ENCODE measurements at places on chromosomes 1 and 21. TPM values are rescaled to one million over a fixed set of nuclear protein-coding genes. Genes with fewer than 3 reads are reported as not detected.

GRCh38 chr1:11927866-11928592 is 1.8 kb upstream of the KIAA2013 start:
- H3K27ac ChIP-seq, result no peak overlapping the region
- peaks cover 10% of the 10 kb centered on the region for H3K4me1 ChIP-seq
- H3K27me3 ChIP-seq, result no peaks in the 10 kb centered on the region
- H3K4me3 ChIP-seq, result no peak overlapping the region

DNA sequence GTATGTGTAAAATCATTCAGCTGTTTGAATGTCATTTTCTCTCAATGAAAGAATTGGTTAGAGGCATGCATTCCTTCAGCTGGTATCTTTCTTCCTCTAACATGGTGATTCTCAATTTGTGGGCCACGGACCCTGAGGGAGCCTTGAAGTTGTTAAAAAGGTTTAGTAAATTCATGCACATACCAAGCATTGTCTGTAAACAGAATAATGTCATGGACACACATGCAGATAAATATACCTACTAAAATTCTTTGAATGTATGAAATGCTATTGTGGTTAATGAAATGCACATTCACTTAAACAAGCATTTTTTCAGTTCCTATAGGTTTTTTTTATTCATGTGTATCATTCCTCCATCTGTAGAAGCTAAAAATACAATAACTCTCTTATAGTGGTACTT is 65.4 kb downstream of the PBX1 start:
- DNase-seq, result no peak
- H3K4me1 ChIP-seq, result peaks cover 20% of the 10 kb centered on the region
- no peaks in the 10 kb centered on the region for H3K27me3 ChIP-seq
- no peak overlapping the region for H3K27ac ChIP-seq
- no peaks in the 10 kb centered on the region for H3K36me3 ChIP-seq

HFM1 gene
- 15.7 TPM for total RNA-seq

DNA sequence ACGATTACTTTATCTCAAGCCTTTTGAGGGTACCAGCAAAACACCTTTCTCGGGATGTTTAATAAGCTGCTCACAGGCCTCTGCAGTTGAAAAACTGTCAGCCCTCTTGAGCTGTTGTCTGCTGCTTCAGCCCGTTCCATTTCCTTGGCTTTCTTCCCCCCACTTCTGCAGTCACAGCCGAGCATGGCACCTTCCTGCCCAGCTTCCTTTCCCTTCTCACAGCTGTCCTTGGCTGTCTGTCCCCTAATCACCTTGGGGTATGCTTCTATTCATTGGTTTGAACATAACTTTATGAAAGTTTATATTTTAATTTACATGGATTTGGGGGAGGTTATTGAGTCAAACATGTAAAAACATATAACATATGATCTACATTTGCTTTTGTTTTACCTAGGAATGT is 6.9 kb upstream of the PROX1 start:
- no peak for DNase-seq
- H3K27ac ChIP-seq, result no peak overlapping the region
- peaks cover 13% of the 10 kb centered on the region for H3K4me1 ChIP-seq
- no peak overlapping the region for H3K4me3 ChIP-seq
- H3K36me3 ChIP-seq, result no peaks in the 10 kb centered on the region

ZNF593OS gene
- total RNA-seq, result not detected

GRCh38 chr1:228151180-228151925 is 1.6 kb downstream of the GJC2 start:
- DNase-seq, result peak; percentile 40
- H3K36me3 ChIP-seq, result no peaks in the 10 kb centered on the region
- no peak overlapping the region for H3K4me3 ChIP-seq
- H3K27me3 ChIP-seq, result no peaks in the 10 kb centered on the region

- peak; percentile 60 for DNase-seq
- H3K27ac ChIP-seq, result peak overlapping the region; percentile 50
- H3K27me3 ChIP-seq, result no peaks in the 10 kb centered on the region
Observed at GRCh38 chr1:93613898-93614297, 67.7 kb downstream of the BCAR3 start.

- no peaks in the 10 kb centered on the region for H3K27me3 ChIP-seq
- H3K4me3 ChIP-seq, result no peak overlapping the region
- H3K36me3 ChIP-seq, result no peaks in the 10 kb centered on the region
- H3K27ac ChIP-seq, result no peak overlapping the region
- DNase-seq, result peak; percentile 40
- no peaks in the 10 kb centered on the region for H3K4me1 ChIP-seq
Observed at GRCh38 chr1:22861764-22862440, 110.8 kb downstream of the LACTBL1 start.

DNA sequence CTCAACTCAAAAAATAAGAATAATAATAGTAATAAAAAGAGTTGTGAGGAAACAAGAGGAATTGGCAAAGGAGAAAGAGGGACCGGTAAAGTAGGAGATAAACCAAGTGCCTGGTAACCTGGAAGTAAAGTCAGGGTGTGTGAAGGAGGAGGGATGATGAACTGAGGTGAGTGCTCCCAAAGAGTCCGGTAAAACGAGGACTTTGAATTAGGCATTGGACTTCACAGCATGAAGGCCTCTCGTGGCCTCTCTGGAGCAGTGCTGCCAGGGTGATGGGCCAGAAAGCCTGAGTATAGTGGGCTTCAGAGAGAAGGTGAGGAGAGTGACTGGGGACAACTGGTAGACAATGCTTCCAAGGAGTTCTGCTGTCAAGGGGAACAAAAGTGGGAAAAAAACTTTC is 17.6 kb downstream of the RPL11 start:
- DNase-seq, result no peak
- H3K4me1 ChIP-seq, result no peaks in the 10 kb centered on the region
- no peak overlapping the region for H3K27ac ChIP-seq
- H3K36me3 ChIP-seq, result no peaks in the 10 kb centered on the region

- no peak overlapping the region for H3K27ac ChIP-seq
- no peak overlapping the region for H3K4me3 ChIP-seq
- no peaks in the 10 kb centered on the region for H3K4me1 ChIP-seq
- H3K36me3 ChIP-seq, result no peaks in the 10 kb centered on the region
Observed at GRCh38 chr1:47696404-47696736, 258.5 kb downstream of the FOXD2 start.

MAN1C1 gene
- 41.0 TPM for total RNA-seq

GRCh38 chr21:43851593-43851992 is 13.4 kb upstream of the AGPAT3 start:
- H3K4me1 ChIP-seq, result no peaks in the 10 kb centered on the region
- no peaks in the 10 kb centered on the region for H3K36me3 ChIP-seq
- DNase-seq, result no peak
- no peaks in the 10 kb centered on the region for H3K27me3 ChIP-seq
- no peak overlapping the region for H3K27ac ChIP-seq

DNA sequence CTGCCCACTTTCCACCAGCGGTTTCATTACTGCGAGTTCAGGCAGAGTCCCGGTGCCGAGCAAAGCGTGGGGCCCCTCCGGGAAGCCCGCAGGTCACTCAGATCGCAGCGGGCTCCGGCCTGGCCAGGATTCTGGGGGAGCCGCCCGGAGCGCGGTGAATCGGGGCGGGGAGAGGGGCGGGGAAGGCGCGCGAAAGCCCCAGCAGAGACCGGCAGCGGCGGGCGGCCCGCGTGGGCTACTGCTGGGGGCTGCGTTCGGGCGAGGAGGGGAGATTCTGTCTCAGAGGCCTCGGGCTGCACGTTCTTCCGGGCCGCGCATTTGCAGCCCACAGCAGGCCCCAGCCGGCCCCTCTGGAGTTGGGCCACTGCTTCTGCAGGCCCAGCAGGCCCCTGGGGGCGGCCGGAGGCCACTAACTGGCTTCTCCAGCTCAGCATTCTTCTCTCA is 64.7 kb downstream of the SCCPDH start:
- no peaks in the 10 kb centered on the region for H3K27me3 ChIP-seq
- peak; percentile 48 for DNase-seq
- no peaks in the 10 kb centered on the region for H3K36me3 ChIP-seq

DNA sequence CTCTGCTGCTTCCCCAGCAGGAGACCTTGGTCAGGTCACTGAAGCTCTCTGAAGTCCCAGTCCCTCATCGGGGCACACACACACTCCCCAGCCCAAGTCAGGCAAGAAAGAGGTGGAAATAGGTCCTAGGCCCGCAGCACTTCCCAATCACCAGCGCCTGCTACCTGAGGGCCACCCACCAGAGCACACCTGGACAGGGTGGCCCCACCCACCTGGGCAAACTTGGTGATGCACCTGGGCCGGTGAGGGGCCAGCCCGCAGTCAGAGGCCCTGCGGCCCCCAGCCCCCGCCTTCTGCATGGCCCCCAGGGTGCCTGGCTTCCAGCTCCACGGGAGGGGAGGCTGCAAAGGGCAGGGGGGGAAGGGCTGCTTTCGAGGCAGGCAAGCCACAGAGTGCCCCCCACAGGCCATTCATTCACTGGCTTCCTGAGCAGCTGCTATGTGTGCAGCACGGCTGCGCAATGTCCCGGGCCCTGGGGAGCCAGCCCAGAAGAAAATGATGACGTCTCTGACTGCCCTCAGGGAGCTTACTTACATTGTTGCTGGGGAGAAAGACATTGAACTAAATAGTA is 4.7 kb downstream of the SH2D5 start:
- DNase-seq, result peak; percentile 36
- H3K36me3 ChIP-seq, result no peaks in the 10 kb centered on the region
- H3K4me1 ChIP-seq, result peaks cover 5% of the 10 kb centered on the region
- H3K4me3 ChIP-seq, result no peak overlapping the region
- no peaks in the 10 kb centered on the region for H3K27me3 ChIP-seq

DNA sequence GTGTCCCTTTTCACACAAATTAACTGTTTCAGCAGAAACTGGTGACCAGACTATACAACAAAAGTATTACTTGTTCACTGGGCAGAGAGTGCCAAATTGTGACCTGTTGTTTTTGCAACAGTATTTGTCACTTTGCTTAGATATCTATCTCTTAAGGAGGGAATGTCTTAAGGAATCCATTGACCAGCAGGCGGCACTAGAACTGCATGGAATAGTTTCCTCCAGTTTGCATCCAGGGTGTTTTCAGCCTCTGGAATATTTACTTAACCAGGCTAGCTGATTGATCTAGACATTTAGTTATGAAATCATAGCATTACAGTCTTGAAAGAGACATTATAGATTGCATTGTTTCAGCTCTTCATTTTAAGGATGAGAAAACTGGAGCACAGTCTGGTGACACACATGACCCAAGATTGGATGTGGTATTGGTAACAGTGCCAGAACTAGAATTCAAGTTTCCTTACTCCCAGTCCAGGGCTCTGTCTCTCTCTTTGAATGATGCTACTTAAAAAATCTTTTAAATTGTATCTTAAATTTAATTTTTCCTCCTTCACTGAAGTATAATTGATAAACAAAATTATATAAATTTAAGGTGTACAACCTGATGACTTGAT is 16.9 kb downstream of the RPTN start:
- no peaks in the 10 kb centered on the region for H3K27me3 ChIP-seq
- H3K27ac ChIP-seq, result no peak overlapping the region
- no peaks in the 10 kb centered on the region for H3K4me1 ChIP-seq
- DNase-seq, result peak; percentile 39

LIPI gene
- not detected for total RNA-seq

DNA sequence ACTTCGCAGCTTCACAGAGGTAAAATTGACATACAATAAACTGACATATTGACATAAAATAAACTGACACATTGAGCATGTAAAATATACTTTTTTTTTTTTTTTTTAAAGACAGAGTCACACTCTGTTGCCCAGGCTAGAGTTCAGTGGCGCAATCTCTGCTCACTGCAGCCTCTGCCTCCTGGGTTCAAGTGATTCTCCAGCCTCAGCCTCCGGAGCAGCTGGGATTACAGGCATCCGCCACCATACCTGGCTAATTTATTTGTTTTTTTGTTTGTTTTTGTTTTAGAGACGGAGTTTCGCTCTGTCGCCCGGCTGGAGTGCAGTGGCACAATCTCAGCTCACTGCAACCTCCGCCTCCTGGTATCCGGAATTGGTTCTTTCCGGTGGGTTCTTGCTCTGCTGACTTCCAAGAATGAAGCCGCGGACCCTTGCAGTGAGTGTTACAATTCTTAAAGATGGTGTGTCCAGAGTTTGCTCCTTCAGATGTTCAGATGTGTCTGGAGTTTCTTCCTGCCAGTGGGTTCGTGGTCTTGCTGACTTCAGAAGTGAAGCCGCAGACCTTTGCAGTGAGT is 48.4 kb upstream of the CLIC4 start:
- no peaks in the 10 kb centered on the region for H3K36me3 ChIP-seq
- no peak overlapping the region for H3K27ac ChIP-seq
- no peak overlapping the region for H3K4me3 ChIP-seq
- no peak for DNase-seq
- H3K27me3 ChIP-seq, result no peaks in the 10 kb centered on the region

SCYL3 gene
- 6.3 TPM for total RNA-seq

DNA sequence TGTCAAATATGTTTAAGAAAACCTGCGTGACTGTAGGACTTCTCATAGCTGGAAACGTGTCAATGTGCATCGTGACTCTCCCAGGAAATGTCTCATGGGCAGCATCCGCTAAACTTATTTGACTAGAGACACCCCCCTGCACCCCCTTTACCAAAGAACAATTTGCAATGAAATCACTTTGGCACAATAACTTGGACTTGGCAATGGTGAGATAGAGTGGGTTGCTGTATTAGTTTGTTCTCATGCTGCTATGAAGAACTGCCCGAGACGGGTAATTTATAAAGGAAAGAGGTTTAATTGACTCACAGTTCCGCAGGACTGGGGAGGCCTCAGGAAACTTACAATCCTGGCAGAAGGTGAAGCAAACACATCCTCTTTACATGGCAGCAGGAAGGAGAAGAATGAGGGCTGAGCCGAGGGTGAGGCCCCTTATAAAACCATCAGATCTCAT is 13.8 kb downstream of the CLDN14 start:
- H3K27me3 ChIP-seq, result no peaks in the 10 kb centered on the region
- no peak overlapping the region for H3K27ac ChIP-seq
- no peak overlapping the region for H3K4me3 ChIP-seq
- DNase-seq, result no peak

DNA sequence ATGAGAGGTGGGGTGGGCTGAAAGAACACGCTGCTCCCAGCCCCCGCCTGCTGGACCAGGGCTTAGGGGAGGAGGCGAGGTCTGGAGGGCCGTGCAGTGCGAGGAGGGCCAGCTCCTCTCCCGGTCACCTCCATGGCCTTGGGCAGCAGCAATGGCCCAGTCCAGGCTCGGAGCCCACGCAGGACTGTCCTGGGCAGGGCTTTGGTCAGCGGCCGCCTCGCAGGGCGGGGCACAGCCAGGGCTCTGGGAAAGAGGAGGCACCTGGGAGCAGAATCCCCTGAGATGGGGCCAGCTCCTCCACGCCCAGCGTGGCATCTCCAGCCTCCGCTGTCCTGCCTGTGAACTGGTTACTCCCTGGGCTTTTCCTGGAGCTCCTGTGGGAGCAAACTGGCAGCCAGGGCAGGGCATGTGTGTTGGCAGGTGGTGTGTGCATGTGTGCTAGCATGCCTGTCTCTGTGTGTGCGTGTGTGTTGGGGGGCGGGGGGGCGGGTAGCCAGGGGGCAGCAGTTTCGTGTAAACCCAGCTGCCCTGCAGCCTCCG is 27.4 kb downstream of the ARHGEF16 start:
- DNase-seq, result no peak
- no peaks in the 10 kb centered on the region for H3K27me3 ChIP-seq
- H3K27ac ChIP-seq, result no peak overlapping the region

DNA sequence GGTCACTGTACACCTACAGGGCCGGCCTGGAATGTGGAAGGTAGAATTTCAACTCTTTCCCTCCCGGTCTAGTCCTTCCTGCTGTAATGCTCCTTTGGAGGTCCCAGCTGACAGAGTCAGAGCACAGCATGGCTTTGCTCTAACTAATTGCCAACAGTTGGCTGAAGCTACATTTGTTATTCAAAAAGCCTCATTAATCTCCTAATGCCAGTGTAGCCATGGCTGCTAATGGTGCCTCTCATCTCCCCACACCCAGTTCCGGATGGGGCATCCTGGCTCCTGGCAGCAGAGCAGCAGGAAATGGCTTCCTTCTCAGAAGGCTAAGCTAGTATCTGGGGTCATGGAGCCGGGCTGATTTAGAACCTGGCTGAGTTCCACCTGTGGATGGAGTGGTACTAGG is 18.7 kb upstream of the CAMK1G start:
- H3K36me3 ChIP-seq, result no peaks in the 10 kb centered on the region
- no peak for DNase-seq
- H3K4me1 ChIP-seq, result no peaks in the 10 kb centered on the region
- no peak overlapping the region for H3K27ac ChIP-seq
